SJSA1 (cell line): ENCODE measurements at places on chromosomes 16 and 17. TPM values are rescaled to one million over a fixed set of nuclear protein-coding genes. Genes with fewer than 3 reads are reported as not detected.

DNA sequence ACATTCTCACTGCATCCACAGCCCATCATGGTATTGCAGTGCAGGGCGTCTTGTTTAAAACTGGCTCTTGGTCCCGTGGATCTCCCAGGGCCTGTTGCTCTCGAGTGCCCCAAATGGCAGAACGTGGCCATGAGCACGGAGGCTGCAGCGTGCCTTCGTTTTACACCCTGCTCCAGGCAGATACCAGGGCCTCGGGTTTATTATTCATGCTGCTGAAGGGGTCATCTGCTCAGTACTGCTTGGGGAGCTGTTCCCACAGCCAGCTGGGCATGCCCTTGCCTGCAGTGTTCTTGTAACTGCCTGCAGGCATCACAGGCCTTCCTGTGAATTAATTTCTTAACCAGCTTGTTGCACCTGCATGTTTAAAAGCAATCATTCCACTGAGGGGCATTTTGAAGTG, 129.7 kb upstream of the CHMP6 start:
- peaks cover 51% of the 10 kb centered on the region for H3K4me1 ChIP-seq
- peaks cover 37% of the 10 kb centered on the region for H3K36me3 ChIP-seq
- H3K4me3 ChIP-seq, result no peak overlapping the region
- H3K27ac ChIP-seq, result no peak overlapping the region
- DNase-seq, result no peak

GRCh38 chr16:57069053-57069452, 23.3 kb upstream of the CPNE2 start:
- no peak for DNase-seq
- no peaks in the 10 kb centered on the region for H3K27me3 ChIP-seq
- H3K27ac ChIP-seq, result no peak overlapping the region
- no peak overlapping the region for H3K4me3 ChIP-seq
- peaks cover 20% of the 10 kb centered on the region for H3K36me3 ChIP-seq

BANP gene
- 12.8 and 21.7 TPM in 2 replicates for total RNA-seq

DNA sequence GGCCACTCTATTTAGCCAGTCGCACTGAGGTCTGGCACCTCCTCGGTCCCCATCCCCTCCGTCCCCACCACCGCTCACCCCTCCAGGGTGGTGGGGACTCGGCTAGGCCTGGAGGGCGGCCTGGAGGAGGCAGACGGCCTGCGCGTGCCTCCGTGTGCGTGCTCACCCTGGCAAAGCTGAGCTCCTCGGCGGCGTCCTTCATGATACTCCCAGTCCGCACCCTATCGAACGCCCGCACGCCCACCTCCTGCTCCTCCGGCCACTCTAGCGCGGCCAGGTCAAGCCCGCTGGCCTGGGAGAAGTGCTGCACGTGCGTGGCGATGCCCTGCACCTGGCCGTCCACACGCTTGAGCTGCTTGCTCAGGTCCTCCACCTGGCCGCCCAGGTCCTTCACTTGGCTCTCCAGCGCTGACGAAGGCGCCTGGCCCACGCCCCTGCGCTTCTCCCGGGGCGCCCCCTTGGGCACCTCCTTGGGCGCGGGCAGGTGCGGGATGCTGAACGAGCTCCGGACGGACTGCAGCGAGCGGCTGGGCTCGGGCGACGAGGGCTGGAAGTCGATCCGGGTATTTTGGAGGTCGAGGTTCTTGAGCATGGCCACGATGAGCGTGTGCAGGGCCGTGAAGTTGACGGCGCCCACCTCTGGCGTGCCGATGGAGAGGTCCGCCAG, 644 bp downstream of the QRICH2 start:
- no peaks in the 10 kb centered on the region for H3K4me1 ChIP-seq
- DNase-seq, result no peak
- no peak overlapping the region for H3K27ac ChIP-seq
- peaks cover 45% of the 10 kb centered on the region for H3K36me3 ChIP-seq

DNA sequence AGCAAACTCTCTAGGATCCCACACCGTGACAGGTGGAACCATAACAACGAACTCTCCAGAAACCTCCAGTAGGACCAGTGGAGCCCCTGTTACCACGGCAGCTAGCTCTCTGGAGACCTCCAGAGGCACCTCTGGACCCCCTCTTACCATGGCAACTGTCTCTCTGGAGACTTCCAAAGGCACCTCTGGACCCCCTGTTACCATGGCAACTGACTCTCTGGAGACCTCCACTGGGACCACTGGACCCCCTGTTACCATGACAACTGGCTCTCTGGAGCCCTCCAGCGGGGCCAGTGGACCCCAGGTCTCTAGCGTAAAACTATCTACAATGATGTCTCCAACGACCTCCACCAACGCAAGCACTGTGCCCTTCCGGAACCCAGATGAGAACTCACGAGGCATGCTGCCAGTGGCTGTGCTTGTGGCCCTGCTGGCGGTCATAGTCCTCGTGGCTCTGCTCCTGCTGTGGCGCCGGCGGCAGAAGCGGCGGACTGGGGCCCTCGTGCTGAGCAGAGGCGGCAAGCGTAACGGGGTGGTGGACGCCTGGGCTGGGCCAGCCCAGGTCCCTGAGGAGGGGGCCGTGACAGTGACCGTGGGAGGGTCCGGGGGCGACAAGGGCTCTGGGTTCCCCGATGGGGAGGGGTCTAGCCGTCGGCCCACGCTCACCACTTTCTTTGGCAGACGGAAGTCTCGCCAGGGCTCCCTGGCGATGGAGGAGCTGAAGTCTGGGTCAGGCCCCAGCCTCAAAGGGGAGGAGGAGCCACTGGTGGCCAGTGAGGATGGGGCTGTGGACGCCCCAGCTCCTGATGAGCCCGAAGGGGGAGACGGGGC, 1.3 kb downstream of the SPN start:
- no peak for DNase-seq
- no peaks in the 10 kb centered on the region for H3K27me3 ChIP-seq
- H3K36me3 ChIP-seq, result no peaks in the 10 kb centered on the region
- H3K27ac ChIP-seq, result no peak overlapping the region
- H3K4me3 ChIP-seq, result no peak overlapping the region

CMTM4 gene
- 8.9 and 14.6 TPM in 2 replicates for total RNA-seq

DNA sequence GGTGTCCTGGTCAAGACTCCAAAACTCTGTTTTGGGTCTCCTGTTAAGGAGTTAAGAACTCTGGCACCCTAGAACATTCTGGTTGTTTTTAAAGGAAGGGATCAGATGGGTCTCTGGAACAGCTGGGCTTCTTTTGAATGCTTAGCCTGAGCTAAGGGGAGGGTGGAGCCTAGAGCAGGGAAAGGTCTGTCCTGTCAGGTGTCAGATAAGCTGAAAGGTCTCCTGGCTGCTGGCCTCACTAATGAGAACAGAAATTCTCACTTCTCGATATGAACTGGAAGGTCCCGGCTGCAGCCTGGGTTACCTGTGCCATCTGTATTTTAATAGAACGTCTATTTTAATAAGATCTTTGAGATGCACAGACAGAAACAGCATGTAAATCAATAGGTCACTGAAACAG, 69.0 kb downstream of the RAP1GAP2 start:
- H3K36me3 ChIP-seq, result no peaks in the 10 kb centered on the region
- no peak for DNase-seq
- H3K4me3 ChIP-seq, result no peak overlapping the region
- no peak overlapping the region for H3K27ac ChIP-seq

- no peak for DNase-seq
- H3K27me3 ChIP-seq, result no peaks in the 10 kb centered on the region
- H3K36me3 ChIP-seq, result no peaks in the 10 kb centered on the region
- H3K4me1 ChIP-seq, result no peaks in the 10 kb centered on the region
- H3K27ac ChIP-seq, result no peak within 1 kb of the TSS
Observed at GRCh38 chr17:19410875-19411620, at the start of gene RNF112. Gene RNF112, plus strand, starts transcription at chr17:19411232. Its CDS starts 177 bp downstream, at chr17:19411409.

DNA sequence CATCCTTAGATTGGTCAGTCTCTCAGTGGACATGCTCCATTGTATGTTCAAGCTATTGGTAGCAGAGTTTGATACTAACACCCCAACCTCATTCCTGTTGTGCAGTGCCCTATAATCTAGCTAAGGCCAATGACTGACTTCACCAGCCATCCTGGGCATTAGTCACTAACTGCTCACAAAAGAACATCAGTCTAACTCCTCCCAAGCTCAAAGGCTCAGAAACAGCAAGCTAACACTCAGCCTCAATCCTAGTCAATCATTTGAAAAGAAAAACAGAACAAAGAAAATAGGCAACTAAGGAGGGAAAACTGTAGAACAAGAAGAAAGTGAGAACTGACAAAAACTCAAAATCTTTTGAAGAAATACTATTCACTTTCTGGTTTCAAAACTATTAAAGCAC, 199.1 kb upstream of the C17orf78 start:
- no peak overlapping the region for H3K4me3 ChIP-seq
- no peak overlapping the region for H3K27ac ChIP-seq
- H3K36me3 ChIP-seq, result 0 out of 2 replicates have a peak, but pooled peaks cover 9% of the 10 kb centered on the region
- DNase-seq, result no peak

- DNase-seq, result no peak
- peaks cover 22% of the 10 kb centered on the region for H3K36me3 ChIP-seq
- peaks cover 3% of the 10 kb centered on the region; the same call in 1 of the 2 replicates for H3K4me1 ChIP-seq
Observed at GRCh38 chr17:80935526-80935925, 56.1 kb upstream of the CHMP6 start.

DNA sequence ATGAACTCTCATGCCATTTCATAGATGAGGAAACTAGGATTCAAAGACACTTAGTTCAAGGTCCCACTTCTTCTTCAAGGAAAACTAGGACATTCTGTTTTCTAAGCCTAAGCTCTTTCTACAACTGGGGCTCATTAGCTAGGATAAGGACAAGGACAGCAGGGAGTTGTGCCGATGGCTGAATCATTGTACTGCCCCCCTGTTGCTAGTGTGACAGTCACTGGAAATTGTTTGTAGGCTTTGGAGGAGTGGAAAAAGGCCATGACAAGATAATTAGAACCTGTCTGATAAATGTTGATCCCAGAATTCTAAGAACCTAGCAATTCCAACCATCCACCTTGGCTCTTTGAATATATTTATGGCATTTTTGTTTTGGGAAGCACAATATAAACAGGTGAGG, 445.7 kb downstream of the CDH8 start:
- no peaks in the 10 kb centered on the region for H3K36me3 ChIP-seq
- DNase-seq, result no peak
- H3K27me3 ChIP-seq, result no peaks in the 10 kb centered on the region
- no peak overlapping the region for H3K4me3 ChIP-seq

DNA sequence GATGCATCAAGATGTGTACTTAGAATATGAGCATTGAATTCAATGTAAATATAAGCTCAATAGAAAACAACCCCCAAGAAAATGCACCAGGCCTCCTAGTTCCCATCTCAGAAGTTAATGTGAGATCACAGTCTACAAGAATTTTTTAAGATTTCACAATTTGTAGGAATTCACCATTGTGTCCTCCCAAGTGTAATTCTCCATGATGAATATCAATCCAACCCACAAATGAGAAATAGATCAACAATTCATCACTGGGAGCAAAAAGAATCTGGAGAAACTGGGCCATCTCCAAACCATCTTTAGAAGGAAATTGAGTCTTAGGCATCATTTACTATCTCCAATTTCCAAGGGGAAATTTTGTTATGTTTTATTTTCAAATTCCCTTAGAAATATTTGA, 310.5 kb upstream of the GOT2 start:
- no peaks in the 10 kb centered on the region for H3K27me3 ChIP-seq
- H3K4me1 ChIP-seq, result no peaks in the 10 kb centered on the region
- H3K4me3 ChIP-seq, result no peak overlapping the region
- no peaks in the 10 kb centered on the region for H3K36me3 ChIP-seq

GRCh38 chr16:1356061-1356900, 4.5 kb downstream of the GNPTG start:
- H3K4me3 ChIP-seq, result no peak overlapping the region
- no peaks in the 10 kb centered on the region for H3K27me3 ChIP-seq
- H3K36me3 ChIP-seq, result peaks cover 19% of the 10 kb centered on the region
- peaks cover 19% of the 10 kb centered on the region for H3K4me1 ChIP-seq
- H3K27ac ChIP-seq, result no peak overlapping the region
- no peak for DNase-seq

GRCh38 chr17:4555873-4556759, 932 bp upstream of the MYBBP1A start:
- H3K36me3 ChIP-seq, result peaks cover 30% of the 10 kb centered on the region
- peak overlapping the region; percentile 62 for H3K4me3 ChIP-seq
- no peak for DNase-seq
- H3K4me1 ChIP-seq, result peaks cover 14% of the 10 kb centered on the region
- peak overlapping the region; percentile 57 for H3K27ac ChIP-seq

KANSL1 gene
- 19.7 and 37.9 TPM in 2 replicates for total RNA-seq

- H3K36me3 ChIP-seq, result no peaks in the 10 kb centered on the region
- no peaks in the 10 kb centered on the region for H3K4me1 ChIP-seq
Observed at GRCh38 chr17:73566905-73567782, 77.1 kb downstream of the SDK2 start.

RASL10B gene
- 0.16 and 0.22 TPM in 2 replicates for total RNA-seq

DNA sequence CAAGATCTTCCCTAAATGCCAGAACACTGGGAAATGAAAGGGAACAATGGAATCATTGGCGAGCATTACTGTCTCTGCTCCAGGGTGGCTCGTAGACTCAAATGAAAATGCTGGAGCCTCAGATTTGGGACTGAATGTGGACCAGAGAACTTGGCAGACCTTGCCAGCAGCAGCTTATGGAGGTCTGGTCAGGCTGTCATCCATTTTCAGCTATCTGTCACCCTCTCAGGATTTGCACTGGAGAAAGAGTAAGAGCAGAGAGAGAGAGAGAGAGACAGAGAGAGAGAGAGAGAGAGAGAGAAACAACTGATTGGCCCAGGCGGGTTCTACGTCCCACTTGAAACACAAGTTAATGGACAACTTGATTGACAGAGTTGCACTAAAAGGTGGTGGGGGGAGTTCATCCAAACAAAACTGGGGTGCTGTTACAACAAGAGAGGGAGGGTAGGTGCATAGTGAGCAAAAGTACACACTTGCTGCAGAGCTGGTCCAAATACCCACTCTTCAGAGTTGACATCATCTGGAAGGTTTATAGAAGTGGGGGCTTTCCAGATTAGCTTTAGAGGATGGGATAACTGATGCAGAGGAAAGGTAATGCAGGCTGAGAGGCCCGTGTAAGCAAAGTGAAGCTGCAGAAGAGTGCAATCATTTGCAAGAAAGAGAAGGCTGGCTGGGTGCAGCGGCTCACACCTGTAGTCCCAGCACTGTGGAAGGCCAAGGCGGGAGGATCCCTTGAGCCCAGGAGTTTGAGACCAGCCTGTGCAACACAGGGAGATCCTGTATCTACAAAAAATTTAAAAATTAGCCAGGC, 16.5 kb upstream of the NSMCE1 start:
- H3K4me1 ChIP-seq, result peaks cover 17% of the 10 kb centered on the region
- no peak overlapping the region for H3K4me3 ChIP-seq
- H3K27me3 ChIP-seq, result no peaks in the 10 kb centered on the region
- no peak for DNase-seq
- H3K36me3 ChIP-seq, result no peaks in the 10 kb centered on the region

GRCh38 chr17:76791053-76791980, 53.4 kb downstream of the MFSD11 start:
- peak; percentile 79 for DNase-seq
- peaks cover 55% of the 10 kb centered on the region for H3K4me1 ChIP-seq
- 0 out of 2 replicates have a peak, but pooled peaks cover 3% of the 10 kb centered on the region for H3K36me3 ChIP-seq
